ENCODE measurements at places on chromosomes 7 and 10. TPM values are rescaled to one million over a fixed set of nuclear protein-coding genes. Genes with fewer than 3 reads are reported as not detected.

FXYD4 gene
- 2.8 TPM for polyA plus RNA-seq

GPR26 gene
- polyA plus RNA-seq, result not detected

IKZF1 gene
- 1.5 TPM for polyA plus RNA-seq

VIPR2 gene
- polyA plus RNA-seq, result 5.7 TPM

RAPGEF5 gene
- 3.6 TPM for polyA plus RNA-seq

CFAP69 gene
- polyA plus RNA-seq, result 2.2 TPM

WIPF3 gene
- polyA plus RNA-seq, result 5.0 TPM

ZNF853 gene
- 2.6 TPM for polyA plus RNA-seq

AHR gene
- 28.9 TPM for polyA plus RNA-seq

MSS51 gene
- 1.8 TPM for polyA plus RNA-seq

EPO gene
- not detected for polyA plus RNA-seq

MORN4 gene
- polyA plus RNA-seq, result 6.8 TPM

ZNRF2 gene
- polyA plus RNA-seq, result 13.9 TPM

TRRAP gene
- polyA plus RNA-seq, result 4.3 TPM

UCN3 gene
- polyA plus RNA-seq, result 0.25 TPM

STARD3NL gene
- 14.8 TPM for polyA plus RNA-seq

SSC4D gene
- polyA plus RNA-seq, result not detected

INSYN2A gene
- 1.1 TPM for polyA plus RNA-seq

RBP3 gene
- not detected for polyA plus RNA-seq

ENTPD1 gene
- 6.0 TPM for polyA plus RNA-seq

CNTNAP2 gene
- 0.68 TPM for polyA plus RNA-seq

GSTO2 gene
- 23.7 TPM for polyA plus RNA-seq

FBXW4 gene
- 36.6 TPM for polyA plus RNA-seq

ZMIZ1 gene
- 17.7 TPM for polyA plus RNA-seq

PRRT4 gene
- 0.12 TPM for polyA plus RNA-seq

PTF1A gene
- not detected for polyA plus RNA-seq

MOGAT3 gene
- polyA plus RNA-seq, result not detected

H2BK1 gene
- not detected for polyA plus RNA-seq

ABCB8 gene
- 19.1 TPM for polyA plus RNA-seq

SLC26A5 gene
- polyA plus RNA-seq, result 0.08 TPM

EGR2 gene
- polyA plus RNA-seq, result 1.2 TPM

POLD2 gene
- polyA plus RNA-seq, result 77.2 TPM

MMP21 gene
- not detected for polyA plus RNA-seq

ADAM12 gene
- polyA plus RNA-seq, result 0.50 TPM

NPVF gene
- polyA plus RNA-seq, result not detected

KMT2E gene
- 12.5 TPM for polyA plus RNA-seq

SGPL1 gene
- 3.7 TPM for polyA plus RNA-seq

RTKN2 gene
- 0.68 TPM for polyA plus RNA-seq
